T47D (cell line): ENCODE measurements at places on chromosomes 7 and 10.
A peak's percentile ranks its signal among the peaks of the same experiment; 100 is the strongest.

- DNase-seq: no peak
These were observed 206.1 kb downstream of the RAMP3 start for GRCh38 chr7:45363669-45364068.

DNA sequence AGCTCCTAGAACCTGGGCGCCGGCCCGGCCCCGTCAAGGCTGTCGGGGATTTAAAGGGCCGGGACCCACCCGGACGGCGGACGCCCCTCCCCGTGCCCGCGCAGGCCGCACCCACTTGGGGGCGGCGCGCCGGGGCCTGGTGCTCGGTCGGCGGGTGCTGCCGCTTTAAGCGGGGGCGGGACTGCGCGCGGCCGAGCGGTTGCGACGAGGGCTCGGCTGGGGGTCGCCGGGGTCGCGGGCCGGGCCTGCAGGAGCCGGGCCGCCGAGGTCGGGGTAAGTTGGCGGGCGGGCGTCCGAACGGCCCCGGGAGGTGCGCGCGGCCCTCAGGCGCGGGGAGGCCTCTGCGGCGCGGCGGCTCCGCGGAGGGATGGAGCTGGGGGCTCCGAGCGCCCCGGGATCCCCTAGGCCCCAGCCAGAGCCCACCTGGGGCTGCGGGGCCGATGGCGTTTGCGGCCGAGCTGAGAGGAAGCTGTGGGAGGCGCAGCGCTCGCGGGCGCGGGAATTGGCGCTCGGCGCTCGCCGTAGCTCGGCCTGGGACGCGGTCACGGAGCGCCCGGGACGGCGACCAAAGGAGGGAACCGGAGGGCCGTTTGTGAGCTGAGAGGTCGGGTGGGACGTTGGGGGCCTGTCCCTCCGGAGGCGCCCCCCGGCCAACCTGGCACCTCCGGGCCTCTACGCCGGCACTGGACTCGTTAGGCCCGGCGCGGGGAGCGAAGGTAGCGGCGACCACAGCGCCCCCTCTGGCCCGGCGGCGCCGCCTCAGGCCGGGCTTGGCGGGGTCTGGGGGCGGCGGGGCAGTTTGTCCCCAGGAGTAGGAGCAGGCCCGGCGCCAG lies at the start of gene TRRAP:
Gene TRRAP, plus strand, starts transcription at position 168 of the 833 bp plus-strand sequence. CDS start 2,619 bp downstream, outside the sequence.
- DNase-seq: peak; percentile 63

DNA sequence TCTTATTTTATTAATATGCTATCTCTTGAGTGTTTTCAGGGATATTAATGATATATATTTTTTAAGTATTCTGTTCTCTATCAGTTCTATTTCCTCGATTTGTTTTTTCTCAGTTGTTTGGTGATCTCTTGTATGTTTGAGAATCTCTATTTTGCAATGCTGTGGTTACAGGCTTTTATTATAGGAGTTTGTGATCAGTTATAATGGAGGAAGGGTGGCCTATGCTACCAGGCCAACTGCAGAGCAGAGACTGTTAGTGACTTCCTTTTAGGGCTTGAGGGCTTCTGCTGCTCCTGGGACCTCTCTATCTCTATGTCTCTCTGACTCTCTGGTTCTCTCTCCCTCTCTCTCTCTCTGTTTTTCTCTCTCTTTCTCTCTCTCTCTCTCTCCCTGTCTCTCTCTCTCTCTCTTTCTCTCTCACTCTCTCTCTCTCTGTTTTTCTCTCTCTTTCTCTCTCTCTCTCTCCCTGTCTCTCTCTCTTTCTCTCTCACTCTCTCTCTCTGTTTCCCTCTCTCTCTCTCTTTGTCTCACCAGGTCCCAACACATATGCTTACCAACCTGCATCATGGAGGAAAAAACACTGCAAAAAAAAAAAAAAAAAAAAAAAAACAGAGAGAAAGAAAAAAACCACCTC lies 69.4 kb upstream of the CAV2 start:
- no peak for DNase-seq

GRCh38 chr7:55473932-55474331 lies 98.4 kb downstream of the VOPP1 start:
- DNase-seq: no peak

DNA sequence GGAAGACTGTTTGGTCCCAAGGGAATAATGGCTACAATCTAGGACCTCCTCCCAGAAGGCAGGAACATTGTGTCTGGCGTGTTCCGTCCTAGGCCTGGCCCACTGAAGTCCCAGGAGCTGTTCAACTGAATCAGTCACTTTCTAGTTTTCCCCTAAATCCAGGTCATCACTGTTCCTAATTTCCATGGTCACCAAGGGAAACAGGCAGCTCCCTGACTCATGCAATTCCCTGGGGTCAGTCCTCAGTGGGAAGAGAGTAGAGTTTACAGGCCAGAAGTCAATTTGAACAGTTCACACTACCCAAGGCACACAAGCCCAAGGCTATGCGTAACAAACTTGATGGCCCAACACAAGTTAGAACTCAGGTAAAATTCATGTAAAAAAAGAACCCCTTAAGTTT lies 44.0 kb downstream of the CREB3L2 start:
- no peak for DNase-seq

GRCh38 chr10:34147641-34148304 lies 667.3 kb downstream of the PARD3 start:
- DNase-seq: no peak

- no peak for DNase-seq
These were observed 12.2 kb downstream of the TLX1 start for GRCh38 chr10:101143345-101143630.

DNA sequence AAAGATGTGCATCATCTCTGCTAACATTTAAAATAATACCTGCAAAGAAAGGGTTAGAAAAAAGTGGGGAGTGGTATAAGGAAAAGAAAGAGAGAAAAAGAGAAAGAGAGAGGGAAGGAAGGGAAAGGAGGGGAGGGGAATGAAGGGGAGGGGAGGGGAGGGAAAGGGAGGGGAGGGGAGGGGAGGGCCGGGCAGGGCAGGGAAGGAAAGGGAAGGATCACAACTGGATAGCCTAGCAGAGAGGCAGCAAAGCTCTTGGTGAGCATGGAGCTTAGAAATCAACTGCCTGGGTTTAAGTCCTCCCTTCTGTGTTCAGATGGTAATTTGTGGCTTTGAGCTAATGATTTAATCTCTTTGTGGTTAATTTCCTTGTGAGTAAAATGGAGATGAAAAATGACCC lies 5.4 kb upstream of the FAM237B start:
- DNase-seq: no peak

DNA sequence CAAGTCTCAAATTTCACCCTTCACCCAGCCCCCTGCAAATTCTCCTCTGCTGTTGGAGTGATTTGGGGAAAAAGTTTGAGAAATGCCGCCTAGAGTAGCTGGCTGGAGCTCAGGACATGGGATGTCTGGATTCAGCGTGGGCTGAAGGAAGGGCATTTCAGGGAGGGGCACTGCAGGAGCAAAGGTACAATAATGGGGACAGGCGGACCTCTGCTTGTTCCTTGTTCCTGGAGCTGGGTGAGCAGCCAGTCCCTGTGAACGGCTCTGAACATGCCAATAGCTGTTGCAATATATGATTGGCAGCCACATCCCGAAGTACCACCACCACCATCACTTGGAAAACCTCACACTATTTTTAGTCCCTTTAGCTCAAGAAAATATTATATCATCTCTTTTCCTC lies 23.4 kb downstream of the ADRA2A start:
- DNase-seq: no peak

GRCh38 chr10:43958964-43959363 lies 310.3 kb upstream of the ZNF32 start:
- DNase-seq: no peak

DNA sequence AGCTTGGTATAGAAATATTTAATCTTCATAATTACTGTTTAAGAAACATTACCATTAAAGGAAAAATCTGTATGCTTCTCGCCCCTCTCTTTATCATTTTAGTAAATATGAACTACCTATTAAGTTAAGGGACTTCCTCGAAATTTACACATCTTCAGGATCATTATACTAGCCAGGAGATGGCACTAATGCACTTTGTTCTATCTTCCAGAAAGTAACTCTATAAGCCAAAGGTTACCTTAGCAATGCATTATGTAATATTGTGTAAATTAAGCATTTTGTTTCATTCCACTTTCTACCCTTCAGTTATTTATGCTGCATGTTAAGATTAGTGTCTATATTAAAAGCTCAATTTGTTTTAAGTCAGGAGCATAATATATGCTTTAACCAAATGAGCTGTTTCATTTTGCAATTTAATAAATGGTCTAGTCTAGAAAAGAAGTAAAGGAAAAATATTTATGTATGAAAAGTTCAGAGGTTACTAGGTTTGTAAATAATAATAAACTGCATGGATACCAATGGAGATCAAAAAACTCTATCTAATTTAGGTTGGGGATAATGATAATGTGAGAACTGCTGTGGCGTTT lies 128.5 kb downstream of the ANKRD7 start:
- DNase-seq: peak; percentile 50

DNA sequence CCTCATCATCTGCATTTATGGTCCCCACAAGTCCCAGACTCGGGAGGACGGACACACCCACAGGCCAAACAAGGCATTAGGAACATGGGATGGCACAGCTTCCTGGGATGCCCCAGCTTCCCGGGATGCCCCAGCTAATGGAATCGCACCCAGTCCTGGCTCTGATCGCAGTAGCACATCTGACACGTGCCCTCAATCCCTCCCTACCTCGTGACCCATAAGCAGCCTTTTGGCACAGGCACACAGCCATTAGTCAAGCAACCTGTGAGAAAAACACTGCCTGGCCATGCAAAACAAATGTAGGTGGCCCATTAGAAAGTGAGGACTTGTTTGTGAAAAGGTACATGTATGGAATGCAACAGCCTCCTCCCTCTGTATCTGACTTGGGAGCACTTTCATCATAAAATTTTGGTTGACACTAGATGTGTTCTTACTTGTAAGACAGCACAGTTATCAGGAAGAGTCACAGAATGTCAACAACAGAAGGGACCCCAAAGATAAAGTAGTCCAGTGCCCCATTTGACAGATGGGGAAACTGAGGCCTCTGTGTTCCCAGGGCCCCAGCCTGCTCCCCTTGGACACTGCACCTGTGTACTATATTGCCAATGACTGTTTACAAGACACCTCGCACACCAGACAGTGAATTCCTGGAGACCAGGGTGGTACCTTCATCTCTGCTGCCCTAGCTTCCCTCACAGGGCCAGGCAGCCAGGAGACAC lies 34.4 kb downstream of the DLG5 start:
- no peak for DNase-seq

GRCh38 chr10:103849880-103850571 lies 5.3 kb downstream of the SH3PXD2A start:
- DNase-seq: no peak

GRCh38 chr10:60206735-60207134 lies 182.9 kb downstream of the ANK3 start:
- DNase-seq: no peak
